ENCODE measurements at places on chromosomes 13 and 19.

GRCh38 chr19:1924320-1924961 lies 16.5 kb upstream of the CSNK1G2 start:
- no peak for DNase-seq

- no peak for DNase-seq
Observed at GRCh38 chr19:2077398-2077797, 18.7 kb downstream of the MOB3A start.

- DNase-seq = no peak
Observed at GRCh38 chr19:12767150-12767549, 8.2 kb downstream of the HOOK2 start.

DNA sequence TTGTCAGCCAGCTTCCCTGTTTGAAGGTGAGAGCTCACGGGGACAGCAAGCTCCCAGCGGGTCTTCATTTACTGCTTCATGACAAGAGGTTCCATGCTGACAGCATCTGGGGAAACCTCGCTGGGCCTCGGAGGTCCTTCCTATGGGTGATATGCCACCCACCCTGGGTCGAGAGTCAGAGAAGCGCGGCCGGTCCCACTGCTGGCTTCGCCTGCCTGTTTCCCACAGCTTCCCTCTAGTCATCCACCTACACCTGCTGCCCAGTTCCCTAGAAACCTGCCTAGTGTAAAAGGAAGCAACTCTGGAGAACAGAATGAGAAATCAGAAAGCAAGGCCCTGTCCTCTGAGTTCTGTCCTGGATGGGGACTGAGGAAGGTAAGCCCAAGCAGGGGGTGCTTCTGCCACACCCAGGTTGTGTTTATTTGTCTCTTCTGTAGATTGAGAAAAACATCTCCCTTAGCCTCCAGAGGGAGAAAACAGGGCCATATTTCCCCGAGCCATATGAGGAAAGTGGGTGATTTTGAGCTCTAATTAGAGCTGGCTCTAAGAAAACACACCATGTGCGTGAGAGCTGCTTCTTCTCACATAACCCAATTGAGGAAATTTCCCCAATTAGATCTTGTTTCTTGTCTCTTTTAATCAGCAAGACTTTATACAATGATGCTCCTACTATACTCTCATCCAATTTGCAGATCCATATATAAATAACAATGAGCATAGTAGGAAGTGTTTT lies 504.3 kb downstream of the IRS2 start:
- DNase-seq = no peak

DNA sequence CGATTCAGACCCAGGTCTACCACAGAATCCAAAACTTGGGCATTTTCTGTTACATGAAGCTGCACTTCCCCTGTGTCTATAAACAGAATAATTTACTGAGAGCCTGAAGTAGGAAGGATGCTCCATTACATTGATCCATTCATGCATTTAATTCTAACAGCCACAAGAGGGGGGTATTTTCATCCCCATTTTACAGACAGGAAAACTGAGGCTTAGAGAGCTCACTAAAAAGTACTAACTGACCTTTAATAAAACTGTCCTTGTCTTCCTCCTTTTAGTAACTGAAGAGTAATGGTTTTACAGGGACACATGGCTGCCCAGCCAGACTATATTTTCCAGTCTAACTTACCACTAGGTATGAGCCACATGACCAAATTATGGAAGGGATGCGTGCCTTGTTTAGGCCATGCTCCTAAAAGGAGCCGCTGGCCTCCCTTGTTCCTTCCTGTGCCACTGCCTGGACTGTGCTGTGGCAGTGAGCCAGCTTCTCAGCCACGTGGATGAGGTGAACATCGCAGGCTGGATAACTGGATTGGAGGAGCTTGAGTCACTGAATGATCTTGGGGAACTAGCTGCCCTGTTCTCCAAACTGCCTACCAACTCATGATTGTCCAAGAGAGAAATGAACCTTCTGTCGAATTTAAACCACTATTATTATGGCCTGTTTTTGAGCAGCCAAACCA lies 108.3 kb downstream of the DOCK9 start:
- DNase-seq = no peak

- no peak for DNase-seq
Observed at GRCh38 chr13:77009011-77009410, 17.1 kb downstream of the CLN5 start.

- no peak for DNase-seq
Observed at GRCh38 chr19:42206871-42207755, 10.4 kb downstream of the DEDD2 start.

- peak; percentile 75 for DNase-seq
Observed at GRCh38 chr13:95644601-95645052, at the start of gene DZIP1. TSS of gene DZIP1 (minus strand) at chr13:95644706. CDS start at chr13:95642029, 2,677 bp downstream.

GRCh38 chr19:50658441-50659317 lies 9.4 kb downstream of the C19orf81 start:
- peak; percentile 83 for DNase-seq

GRCh38 chr13:111211789-111212516 lies 96.8 kb downstream of the ARHGEF7 start:
- no peak for DNase-seq

- no peak for DNase-seq
Observed at GRCh38 chr19:49950956-49951526, 9.9 kb downstream of the SIGLEC11 start.

DNA sequence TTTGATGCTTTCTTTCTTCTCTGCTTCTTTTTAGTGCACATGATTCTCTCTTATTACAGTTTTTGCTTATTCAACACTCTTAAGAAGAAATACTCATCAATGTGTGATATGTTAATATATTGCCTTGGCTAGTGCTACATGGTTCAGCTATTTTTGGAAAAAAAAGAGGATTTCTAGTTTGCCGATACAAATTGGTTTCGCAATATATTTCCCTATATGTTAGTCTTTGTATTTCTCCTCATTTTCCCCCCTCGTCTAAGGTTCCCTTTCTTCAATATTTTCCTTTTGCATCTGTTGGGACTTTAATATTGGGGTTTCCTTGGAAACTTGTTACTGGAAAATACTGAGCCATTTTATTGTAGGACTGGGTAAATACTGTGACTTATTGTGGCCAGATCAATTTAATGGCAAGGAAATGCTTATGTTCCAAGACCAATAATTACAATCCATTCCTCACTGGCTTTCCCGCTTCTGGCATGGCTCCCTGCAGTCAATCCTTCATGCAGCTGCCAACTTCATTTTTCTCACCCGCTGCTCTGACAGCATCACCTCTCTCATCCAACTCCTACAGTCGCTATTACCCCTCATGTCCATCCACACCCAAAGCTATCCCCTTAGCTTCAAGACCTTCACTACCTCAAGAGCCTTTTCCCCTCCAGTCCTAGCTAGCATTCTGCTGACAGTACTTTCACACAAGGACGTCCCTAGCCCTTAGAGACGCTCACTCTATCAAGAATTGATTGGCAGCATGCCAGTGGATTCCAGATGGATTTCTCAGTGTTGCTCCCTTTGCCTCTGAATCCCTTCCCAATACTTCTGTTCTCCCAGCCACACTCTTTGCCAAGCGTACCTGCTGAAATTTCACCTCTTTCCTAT lies 280.1 kb upstream of the TMTC4 start:
- no peak for DNase-seq

GRCh38 chr13:79258489-79258888 lies 147.6 kb downstream of the RBM26 start:
- no peak for DNase-seq

DNA sequence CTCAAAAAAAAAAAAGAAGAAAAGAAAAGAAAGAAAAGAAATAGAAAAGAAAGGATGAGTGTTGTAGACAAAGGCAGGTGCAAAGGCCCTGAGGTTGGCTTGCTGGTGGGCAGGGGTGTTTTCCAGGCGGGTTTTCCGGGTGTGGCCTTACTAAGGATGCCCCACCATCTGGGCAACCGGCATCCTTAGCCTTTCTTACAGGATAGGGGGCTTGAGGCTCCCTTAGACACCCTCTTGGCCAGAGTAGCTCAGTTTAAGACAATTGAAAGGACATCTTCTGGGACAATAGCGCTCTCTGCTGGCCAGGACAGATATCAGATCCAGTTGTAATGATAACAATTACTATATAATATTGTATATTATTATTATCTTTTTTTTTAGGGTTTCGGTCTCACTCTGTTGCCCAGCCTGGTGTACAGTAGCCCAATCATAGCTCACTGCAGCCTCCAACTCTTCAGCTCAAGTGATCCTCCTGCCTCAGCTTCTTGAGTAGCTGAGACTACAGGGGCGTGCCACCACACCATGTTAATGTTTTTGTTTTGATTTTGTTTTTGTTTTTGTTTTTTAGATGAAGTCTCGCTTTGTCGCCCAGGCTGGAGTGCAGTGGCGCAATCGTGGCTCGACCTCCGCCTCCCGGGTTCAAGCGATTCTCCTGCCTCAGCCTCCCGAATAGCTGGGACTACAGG lies 1.4 kb upstream of the QTRT1 start:
- no peak for DNase-seq

DNA sequence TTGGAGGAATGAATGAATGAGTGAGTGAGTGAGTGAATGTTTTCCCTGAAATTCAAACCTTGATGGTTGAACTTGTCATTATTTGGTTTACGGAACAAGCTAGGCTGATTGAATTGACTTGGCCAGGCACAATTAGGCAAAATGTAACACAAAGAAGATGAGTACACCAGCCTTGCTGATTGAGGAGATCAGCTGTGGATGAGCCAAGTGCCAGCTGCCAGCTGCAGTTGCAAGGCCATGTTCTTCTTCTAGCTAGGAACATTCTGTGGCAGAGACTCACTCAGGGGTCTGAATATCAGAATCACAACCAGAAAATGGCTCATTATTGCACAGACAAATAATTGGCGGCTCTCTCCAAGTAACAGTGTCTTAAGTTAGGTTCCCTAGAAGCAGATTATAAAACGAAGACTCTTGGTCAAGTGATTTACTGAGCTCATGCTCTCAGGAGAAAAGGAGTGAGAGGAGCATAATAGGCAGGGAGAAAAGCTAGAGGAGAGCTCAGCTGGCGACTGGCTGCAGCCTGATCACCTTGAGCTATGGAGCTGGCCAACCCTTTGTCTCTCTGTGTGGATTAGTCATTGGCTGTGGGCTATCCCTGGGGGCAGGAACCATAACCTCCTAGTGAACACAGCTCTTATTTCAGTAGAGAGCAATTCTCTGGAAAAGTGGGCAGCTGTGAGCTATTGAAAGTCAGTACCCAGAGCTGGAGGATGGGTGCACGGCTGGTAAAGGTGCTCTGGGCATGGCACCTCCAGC lies 225.3 kb upstream of the SERP2 start:
- no peak for DNase-seq

GRCh38 chr13:20249913-20250312 lies 17.8 kb upstream of the GJB6 start:
- DNase-seq = no peak

DNA sequence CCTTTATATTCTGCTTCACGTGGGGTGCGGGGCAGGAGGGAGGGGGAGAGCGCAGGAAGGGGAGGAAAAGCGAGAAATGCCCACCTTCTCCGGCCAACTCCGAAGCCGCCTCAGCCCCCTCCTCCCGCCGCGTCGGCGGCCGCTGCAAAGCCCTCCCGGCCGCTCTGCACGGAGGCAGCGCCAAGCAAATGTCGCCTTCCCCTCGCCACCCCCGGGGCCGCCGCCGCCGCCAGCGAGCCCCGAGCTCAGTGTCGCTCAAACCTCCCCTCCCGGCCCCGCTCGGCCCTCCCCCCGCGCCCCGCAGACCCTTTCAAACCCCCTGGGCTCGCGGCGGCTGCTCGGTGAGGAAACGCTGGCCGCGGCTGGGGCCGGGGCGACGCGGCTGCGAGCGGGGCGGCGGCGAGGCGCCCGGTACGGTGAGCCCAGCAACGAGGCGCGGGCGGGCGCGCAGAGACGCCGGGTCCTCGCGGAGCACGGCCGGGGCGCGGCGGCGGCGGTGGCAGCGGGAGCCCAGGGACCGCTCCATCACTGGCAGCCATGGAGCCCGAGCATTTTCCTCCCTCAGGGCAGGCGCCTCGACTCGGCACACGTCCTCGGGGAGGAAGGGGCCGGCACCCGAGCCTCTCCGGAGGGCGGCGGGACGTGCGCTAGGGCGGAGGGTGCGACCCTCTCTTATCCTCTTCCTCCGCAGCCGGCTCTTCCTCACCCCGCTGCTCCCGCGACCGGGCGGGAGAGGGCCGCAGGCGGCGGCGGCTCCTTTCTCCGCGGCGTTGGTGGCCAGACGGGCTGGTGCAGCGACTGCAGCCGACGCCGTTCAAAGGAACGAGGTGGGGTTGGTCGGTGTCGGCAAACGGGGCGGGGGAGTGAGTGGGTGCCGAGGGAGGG lies 463 bp upstream of the TSC22D1 start:
- peak; percentile 35 for DNase-seq

DNA sequence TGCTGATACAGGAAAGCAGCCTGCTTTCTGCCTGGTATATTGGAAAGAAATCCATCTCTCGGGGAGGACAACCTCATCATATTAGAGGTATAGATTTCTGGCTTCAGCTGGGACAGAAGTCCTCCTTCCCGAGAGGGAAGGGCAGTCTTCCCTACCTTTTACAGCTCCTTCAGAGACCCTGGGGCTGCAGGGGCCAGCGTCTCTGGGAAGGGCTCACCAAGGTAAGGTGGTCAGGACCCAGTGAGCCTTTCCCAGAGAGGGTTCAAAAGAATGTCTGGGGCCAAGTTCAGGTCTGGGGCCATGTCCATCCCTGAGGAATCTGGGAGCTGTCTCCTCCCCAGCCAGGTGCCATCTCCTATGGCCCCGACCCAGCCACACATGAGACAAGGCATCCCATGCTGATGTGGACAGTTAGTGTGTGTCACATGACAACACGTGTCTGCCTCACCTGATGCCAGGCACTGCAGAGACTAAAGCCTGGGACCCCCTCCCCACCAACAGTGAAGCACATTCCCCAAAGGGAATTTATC lies 136.4 kb downstream of the URI1 start:
- no peak for DNase-seq

DNA sequence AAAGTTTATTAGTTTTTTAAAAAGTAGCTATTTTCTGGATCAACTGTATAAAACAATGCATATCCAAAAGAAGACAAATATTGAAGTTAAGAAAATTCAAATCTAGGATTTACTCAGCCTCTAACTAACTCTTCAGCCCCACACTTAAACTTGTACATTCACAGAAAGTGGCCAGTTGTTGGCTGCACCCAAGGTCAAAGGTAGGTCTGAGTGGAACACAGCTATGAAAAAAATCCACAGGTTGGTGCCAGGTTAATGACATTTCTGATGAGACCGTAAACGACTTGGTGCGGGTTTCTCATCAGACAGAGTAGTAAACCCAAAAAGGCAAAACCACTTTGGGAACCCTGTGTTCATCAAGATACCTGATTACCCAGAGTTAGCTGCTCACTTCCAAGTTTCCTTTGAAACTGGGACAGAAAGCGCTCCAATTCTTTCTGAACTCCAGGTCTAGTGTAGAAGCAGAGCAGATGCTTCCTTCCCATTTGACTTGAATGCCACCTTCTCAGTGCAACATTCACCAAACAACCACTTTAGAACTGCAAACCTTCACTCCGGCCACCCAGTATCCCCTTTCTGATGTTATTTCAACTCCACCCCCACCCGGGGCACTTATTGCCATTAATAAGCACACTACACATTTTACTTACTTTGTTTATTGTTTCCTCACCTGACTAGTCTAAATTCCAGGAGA lies 208.3 kb upstream of the STARD13 start:
- DNase-seq = no peak
